Activated CD8-positive, alpha-beta T cell treated with anti-CD3 and anti-CD28 coated beads for 36 hours (primary cell): ENCODE measurements at places on chromosomes 2 and 18.

DNA sequence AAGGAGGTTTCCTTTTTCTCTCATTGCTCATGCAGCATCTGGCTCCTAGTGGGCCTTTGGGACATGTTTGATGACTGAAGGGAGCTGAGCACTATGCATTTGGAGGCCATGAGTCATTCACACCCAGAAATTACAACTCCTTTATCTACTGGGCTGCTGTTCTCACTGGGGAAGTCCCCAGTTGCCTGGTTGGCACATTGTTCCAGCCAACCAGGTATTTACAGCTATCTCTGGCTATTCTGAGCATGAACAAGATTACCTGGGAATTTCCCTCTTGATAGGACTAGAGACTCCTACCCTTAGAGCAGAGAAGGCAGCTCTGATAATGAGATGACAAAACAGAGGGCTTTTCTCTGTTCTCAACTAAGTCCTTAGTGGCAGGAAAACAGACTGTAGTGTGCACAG, 206.5 kb downstream of the SETBP1 start:
- H3K36me3 ChIP-seq, result peaks cover 17% of the 10 kb centered on the region
- peak overlapping the region; percentile 92 for H3K27ac ChIP-seq
- no peaks in the 10 kb centered on the region for H3K27me3 ChIP-seq
- peak; percentile 74 for DNase-seq
- H3K4me1 ChIP-seq, result peaks cover 34% of the 10 kb centered on the region

DNA sequence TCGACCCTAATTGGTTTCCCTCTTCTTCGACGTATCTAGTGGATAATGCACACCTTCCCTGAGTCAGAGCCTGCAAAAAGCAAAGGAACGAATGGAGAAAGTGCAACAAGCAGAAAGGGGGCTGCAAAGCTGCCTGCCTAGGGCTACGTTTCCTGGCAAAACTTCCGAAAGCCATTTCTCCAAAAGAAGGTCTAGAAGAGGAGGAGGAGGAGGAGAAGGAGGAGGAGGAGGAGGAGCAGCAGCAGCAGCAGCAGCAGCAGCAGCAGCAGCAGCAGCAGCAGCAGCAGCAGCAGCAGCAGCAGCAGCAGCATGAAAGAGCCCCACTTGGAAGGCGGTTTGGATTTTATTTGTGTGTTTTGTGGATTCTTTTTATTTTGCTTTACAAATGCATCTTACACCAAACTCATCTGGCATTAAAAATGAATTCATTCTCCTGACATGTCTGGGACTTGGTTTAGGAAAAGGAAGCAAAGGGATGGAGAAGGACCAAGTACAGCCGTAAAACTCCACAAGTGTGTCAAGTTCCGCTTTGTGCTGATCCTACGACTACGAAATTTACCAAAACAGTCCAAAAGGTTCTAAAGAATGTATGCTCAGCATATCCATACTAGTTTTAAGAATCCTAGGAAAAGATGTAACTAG, 2.0 kb downstream of the TCF4 start:
- no peak overlapping the region for H3K4me3 ChIP-seq
- peaks cover 38% of the 10 kb centered on the region for H3K27me3 ChIP-seq
- DNase-seq, result no peak

DNA sequence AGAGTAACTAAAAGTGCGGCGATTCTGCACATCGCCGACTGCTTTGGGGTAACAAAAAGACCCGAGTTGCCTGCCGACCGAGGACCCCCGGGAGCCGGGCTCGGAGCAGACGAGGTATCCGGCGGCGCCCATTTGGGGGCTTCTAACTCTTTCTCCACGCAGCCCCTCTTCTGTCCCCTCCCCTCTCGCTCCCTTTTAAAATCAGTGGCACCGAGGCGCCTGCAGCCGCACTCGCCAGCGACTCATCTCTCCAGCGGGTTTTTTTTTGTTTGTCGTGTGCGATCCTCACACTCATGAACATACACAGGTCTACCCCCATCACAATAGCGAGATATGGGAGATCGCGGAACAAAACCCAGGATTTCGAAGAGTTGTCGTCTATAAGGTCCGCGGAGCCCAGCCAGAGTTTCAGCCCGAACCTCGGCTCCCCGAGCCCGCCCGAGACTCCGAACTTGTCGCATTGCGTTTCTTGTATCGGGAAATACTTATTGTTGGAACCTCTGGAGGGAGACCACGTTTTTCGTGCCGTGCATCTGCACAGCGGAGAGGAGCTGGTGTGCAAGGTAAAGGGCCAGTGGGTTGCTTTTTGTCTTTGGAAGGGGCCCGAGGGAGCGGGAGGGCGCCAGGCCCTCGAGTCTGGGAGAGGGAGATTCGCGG, 1.4 kb downstream of the TRIB2 start:
- DNase-seq, result peak; percentile 34
- H3K27me3 ChIP-seq, result no peaks in the 10 kb centered on the region
- peaks cover 53% of the 10 kb centered on the region for H3K4me1 ChIP-seq
- peak overlapping the region; percentile 96 for H3K4me3 ChIP-seq

DNA sequence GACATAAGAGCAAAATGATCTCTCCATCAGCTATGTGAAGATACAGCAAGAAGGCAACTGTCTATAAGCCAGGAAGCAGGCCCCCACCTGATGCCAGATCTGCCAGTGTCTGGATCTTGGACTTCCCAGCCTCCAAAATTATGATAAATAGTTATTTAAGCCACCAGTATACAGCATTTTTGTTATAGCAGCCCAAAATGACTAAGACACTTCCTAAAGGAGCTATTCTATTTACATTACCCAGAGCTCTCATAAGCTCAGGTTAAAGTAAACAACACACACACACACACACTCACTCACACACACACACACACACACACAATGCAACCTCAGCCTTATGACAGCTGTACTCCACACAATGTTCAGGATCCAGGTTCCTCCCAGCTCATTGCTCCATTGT, 5.7 kb upstream of the YPEL5 start:
- H3K27ac ChIP-seq, result no peak overlapping the region
- no peak for DNase-seq
- H3K27me3 ChIP-seq, result peaks cover 2% of the 10 kb centered on the region
- H3K4me1 ChIP-seq, result peaks cover 30% of the 10 kb centered on the region
- no peaks in the 10 kb centered on the region for H3K36me3 ChIP-seq

- no peak for DNase-seq
- no peaks in the 10 kb centered on the region for H3K36me3 ChIP-seq
- no peak overlapping the region for H3K4me3 ChIP-seq
- H3K27ac ChIP-seq, result no peak overlapping the region
- H3K4me1 ChIP-seq, result peaks cover 26% of the 10 kb centered on the region
Measured at GRCh38 chr2:222743251-222743812, 71.9 kb downstream of the MOGAT1 start.

DNA sequence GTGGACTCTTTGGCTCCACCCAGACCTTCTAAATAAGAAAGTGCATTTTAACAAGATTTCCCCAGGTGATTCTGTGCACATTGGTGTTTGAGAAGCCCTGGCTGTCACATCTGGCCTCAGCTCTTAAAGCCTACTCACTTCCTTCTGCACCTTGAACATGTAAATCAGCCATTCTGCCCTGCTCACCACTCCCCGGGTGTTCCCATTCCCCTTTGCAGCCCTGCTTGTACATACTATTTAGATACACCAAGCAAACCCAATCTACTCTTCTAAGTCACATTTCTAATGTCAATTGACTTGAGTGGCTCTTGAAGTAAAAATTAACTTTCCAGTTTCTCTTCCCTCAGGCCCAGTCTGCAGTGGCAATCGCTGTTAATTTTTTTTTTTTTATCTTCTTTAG, 13.1 kb upstream of the SCN1A start:
- no peak overlapping the region for H3K4me3 ChIP-seq
- DNase-seq, result no peak
- no peaks in the 10 kb centered on the region for H3K4me1 ChIP-seq
- H3K27me3 ChIP-seq, result peaks cover 5% of the 10 kb centered on the region
- no peaks in the 10 kb centered on the region for H3K36me3 ChIP-seq
- no peak overlapping the region for H3K27ac ChIP-seq

DNA sequence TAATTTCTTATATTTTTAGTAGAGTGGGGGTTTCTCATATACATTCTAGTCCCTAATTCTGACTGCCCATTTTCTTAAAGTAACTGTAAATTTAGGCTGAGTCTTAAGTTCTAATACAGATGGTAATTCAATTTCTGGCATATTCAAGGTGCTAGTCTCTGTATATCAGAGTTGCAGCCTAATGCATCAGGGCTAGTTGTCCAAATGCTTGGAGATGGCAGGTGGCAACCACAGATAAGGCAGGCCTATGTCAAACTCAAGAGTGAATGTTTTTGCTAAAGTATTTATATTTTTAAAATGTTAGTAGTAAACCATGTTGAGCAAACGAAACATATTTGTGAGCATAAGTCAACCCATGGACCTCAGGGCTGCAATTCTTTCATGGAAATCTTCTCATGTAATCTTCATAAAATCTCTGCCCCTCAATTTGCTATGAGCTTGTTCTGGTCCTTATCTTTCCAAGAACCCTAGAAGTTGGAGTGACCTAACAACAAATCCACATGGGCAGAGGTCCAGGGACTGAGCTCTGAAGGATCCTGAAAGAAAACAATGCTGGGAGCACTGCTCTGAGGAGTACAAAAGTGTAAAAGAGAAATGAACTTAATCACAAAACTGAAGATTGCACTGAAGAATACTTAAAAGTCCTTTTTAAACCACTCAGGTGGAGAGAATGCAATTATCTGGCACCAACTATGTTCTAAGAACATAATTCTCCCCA, 27.3 kb upstream of the DSC2 start:
- H3K27ac ChIP-seq, result no peak overlapping the region
- no peak for DNase-seq
- H3K4me3 ChIP-seq, result no peak overlapping the region
- no peaks in the 10 kb centered on the region for H3K4me1 ChIP-seq
- no peaks in the 10 kb centered on the region for H3K36me3 ChIP-seq

DNA sequence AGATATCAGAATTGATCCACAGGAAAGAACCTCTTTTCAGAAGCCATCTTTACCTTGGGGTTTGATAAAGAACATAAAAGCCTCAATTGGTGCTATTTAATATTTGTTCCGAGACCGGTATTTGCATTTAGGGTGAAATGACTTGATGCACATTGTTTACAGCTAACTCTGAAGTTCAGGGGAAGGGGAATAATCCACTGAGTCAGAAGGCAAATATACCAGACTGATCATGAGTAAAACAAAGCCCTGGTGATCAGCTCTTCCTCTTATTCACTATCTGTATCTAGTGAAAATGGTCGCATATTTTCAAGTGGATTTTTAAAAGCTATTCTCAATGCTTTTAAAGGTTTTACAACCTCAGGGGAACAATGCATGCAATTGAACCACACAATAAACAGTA, 53.0 kb upstream of the ATP8B1 start:
- H3K27me3 ChIP-seq, result peaks cover 9% of the 10 kb centered on the region
- H3K4me1 ChIP-seq, result no peaks in the 10 kb centered on the region
- no peak overlapping the region for H3K27ac ChIP-seq
- H3K4me3 ChIP-seq, result no peak overlapping the region
- no peaks in the 10 kb centered on the region for H3K36me3 ChIP-seq

- H3K4me3 ChIP-seq, result no peak overlapping the region
- H3K36me3 ChIP-seq, result no peaks in the 10 kb centered on the region
- DNase-seq, result no peak
- no peak overlapping the region for H3K27ac ChIP-seq
Measured at GRCh38 chr2:85823951-85824350, 64.8 kb downstream of the ST3GAL5 start.

DNA sequence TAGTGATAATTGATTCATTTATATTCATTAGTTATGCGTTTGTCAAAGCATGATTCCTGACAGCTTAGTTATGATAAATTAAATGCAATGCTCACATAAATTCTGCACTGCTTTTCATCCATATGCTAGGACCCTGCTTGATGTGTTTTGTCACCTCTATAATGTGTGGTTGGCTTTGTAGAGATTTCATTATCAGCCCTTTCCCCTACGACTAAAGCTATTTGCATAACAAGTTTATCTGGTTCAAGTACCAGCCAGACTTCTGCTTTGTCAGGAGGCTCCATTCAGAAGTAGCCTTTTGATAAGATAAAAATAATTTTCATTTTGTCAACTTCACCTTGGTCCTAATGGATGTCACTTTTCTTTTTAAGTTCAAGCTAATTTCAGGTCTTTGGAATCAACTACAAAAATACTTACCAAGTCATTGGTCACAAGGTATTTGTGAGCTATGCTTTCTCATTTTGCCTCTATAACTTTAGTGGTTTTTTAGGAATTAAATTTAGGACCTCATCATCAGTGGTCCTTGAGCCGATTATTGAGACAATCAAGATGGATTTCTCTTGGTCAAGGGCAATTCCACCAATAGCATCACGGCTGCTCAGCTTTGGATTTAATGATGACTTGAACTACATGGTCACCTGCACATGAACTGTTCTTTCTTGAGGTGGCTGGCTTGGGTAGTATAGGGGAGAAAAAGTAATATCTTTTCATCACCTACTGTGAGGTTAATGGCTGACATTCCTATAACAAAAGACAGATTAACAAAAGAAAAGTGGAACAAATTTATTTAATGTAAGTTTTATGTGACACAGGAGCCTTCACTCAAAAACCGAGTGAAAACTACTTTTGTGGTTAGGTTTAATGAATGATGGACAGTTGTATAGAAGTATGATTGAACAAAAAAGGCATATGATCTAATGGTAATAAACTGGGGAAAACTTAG, 162.1 kb downstream of the MYO3B start:
- peaks cover 22% of the 10 kb centered on the region for H3K4me1 ChIP-seq
- no peak for DNase-seq
- H3K27me3 ChIP-seq, result peaks cover 2% of the 10 kb centered on the region
- H3K36me3 ChIP-seq, result no peaks in the 10 kb centered on the region
- H3K27ac ChIP-seq, result no peak overlapping the region
- no peak overlapping the region for H3K4me3 ChIP-seq

DNA sequence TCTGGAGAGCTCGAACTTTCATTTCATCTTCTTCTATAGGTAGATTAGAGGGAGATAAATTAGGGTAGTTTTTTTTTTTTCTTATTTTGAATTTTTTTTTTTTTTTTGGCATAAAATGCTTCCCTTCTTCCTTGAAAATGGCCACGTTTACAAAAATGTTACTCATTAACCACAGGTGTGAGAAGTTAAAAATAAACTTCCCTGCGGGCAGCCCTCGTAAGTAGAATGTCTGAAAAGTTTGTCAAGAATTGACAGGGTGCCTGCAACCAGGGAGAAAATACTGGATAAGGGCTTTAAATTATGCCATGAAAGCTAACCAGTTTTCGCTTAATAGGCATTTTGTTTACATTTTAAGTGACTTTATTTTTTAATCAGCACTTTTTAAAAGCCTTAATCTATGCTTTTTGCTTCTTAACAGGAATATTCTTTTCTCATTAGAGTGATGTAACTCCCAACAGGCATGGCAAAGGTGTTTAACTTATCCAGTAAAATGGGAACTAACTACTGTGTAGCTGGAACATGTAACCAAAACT, 4.2 kb upstream of the FN1 start:
- H3K27me3 ChIP-seq, result peaks cover 48% of the 10 kb centered on the region
- no peak overlapping the region for H3K4me3 ChIP-seq
- DNase-seq, result no peak
- peaks cover 15% of the 10 kb centered on the region for H3K4me1 ChIP-seq
- no peak overlapping the region for H3K27ac ChIP-seq

- no peak overlapping the region for H3K4me3 ChIP-seq
- peaks cover 3% of the 10 kb centered on the region for H3K4me1 ChIP-seq
- no peaks in the 10 kb centered on the region for H3K36me3 ChIP-seq
- DNase-seq, result no peak
- peaks cover 7% of the 10 kb centered on the region for H3K27me3 ChIP-seq
Measured at GRCh38 chr2:37857575-37858399, 67.3 kb upstream of the RMDN2 start.

GRCh38 chr18:650428-650858, 7.0 kb upstream of the TYMS start:
- DNase-seq, result peak; percentile 74
- peaks cover 7% of the 10 kb centered on the region for H3K4me1 ChIP-seq
- peak overlapping the region; percentile 8 for H3K27ac ChIP-seq
- peaks cover 26% of the 10 kb centered on the region for H3K27me3 ChIP-seq
- H3K36me3 ChIP-seq, result no peaks in the 10 kb centered on the region
